ENCODE measurements at places on chromosomes 16 and 17.

GRCh38 chr16:66471716-66472393 lies 44.8 kb downstream of the BEAN1 start:
- DNase-seq: no peak

- DNase-seq: peak; percentile 32
Measured at GRCh38 chr17:732902-733720, 715 bp downstream of the TLCD3A start.

- DNase-seq: no peak
Measured at GRCh38 chr16:48547530-48547929, 62.5 kb downstream of the N4BP1 start.

DNA sequence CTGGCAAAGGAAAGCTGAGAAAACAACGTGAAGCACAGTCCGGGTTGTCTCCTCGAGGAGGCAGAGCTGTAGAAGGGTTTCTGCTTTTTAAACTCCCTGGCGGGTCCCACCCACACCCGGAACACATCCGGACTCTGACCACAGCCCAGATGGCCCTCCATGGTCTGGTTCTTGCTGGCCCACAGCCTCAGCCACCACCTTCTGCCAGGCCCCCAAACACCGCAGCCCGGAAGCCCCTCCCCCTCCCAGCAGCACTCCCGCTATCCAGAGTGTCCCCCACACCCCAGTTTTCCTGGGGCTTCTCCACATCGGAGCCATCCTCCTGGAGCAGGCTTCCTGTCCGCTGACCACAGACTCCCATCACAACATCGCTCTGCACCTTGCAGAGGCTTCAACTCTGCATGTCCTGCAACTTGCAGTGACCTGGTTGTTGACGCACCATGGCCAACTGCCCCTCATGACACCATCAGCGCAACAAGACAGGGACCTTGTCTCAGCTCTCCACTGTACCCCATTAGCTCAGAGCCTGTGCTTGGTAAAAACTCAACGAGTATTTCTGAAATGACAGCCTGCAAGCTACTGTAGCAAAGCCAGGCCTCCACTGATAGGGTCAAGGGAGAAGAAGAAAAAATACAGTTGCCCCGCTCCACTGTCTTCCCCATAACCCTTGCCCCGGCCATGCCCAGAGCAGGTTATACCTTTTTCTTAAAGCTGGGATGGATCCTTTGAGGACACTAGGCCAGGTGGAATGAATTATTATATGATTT lies 129.8 kb downstream of the C16orf78 start:
- DNase-seq: no peak

- DNase-seq: no peak
Measured at GRCh38 chr17:41442739-41443138, 2.0 kb upstream of the KRT38 start.

- peak; percentile 60 for DNase-seq
Measured at GRCh38 chr17:78241277-78242023, 10.0 kb downstream of the TMEM235 start.

GRCh38 chr16:4273858-4274311 lies 1.1 kb upstream of the TFAP4 start:
- DNase-seq: peak; percentile 65

DNA sequence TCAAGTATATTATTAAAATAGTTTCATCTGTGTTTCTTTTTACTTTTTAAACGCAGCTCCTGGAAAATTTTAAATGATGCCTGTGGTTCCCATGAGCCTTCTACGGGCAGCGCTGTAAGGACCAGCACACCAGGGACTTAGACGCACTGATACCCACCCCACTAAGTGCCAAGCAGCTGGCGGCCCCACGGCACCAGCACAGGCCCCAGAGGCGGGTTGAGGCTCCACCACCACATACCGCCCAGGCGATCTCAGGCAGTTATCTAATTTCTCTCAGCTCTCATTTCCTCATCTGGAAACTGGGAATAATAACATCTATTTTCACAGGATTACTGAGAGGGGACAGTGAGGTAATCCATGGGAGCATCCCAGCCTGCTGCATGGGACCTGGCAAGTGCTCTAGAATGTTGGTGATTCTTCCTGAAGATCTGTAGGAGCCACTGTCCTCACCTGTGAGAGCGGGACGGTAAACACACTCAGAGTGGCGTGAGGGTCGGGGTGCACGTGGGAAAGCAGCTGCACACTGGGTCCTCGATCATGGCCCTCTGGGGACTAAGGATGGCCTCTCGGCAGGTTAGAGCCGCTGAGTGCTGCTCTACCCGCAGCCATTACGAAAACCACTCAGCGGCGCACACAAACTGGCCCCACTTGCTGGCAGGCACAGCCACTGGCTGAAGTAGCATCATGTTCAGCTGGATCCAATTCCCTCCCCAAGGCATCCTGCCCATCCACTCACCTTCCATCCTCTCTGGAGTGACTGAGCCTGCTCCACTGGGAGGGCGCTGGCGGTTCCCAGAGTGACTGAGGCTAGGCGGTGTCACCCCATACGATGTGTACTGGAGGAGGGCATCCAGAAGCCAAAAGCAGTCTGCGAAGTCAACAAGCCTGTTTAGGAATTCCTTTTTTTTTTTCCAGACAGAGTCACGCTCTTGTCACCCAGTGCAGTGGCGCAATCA lies 17.6 kb upstream of the SLC38A8 start:
- DNase-seq: no peak

DNA sequence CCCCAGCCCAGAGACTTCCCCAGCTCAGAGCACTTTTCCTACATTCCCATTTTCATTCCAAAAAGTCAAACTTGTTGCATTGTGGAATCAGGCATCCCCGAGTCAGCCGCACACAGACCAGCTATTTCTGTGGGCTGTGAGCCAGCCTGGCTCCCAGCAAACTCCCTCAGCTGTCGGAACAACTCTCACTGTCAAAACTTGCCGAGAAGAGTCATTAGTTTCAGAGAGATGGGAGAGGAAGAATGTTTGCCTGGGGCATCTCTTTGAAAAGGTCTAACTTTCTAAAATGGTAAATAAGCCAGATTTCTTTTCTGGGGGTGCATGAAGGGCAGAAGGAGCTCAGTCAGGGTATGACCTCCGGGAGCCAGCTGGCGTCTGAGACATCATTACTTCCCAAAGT lies 280.0 kb downstream of the TMEM114 start:
- DNase-seq: no peak

DNA sequence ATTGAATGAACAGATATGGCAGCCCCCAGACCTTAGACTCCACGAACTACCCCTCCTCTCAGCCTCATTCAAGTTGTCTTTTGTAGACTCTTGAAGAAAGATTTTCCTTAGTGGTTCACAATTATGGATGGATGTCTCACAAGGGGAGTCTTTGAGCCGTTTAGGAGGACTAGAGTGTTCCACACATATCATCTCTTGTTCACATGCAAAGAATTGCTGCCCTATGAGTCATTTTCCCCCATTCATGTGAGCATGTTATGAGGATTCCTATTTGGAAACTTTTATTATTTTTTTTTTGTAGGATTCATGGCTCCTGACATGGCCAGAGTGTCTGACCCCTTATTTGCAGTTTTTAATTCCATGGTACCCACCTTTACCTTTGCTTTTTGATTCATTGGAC lies 237.1 kb downstream of the SHISA9 start:
- no peak for DNase-seq

GRCh38 chr16:80592273-80592672 lies 51.5 kb downstream of the DYNLRB2 start:
- no peak for DNase-seq

GRCh38 chr17:29089601-29090044 lies 46.7 kb downstream of the PIPOX start:
- no peak for DNase-seq

- DNase-seq: no peak
Measured at GRCh38 chr17:9817086-9817485, 4.8 kb downstream of the GSG1L2 start.

DNA sequence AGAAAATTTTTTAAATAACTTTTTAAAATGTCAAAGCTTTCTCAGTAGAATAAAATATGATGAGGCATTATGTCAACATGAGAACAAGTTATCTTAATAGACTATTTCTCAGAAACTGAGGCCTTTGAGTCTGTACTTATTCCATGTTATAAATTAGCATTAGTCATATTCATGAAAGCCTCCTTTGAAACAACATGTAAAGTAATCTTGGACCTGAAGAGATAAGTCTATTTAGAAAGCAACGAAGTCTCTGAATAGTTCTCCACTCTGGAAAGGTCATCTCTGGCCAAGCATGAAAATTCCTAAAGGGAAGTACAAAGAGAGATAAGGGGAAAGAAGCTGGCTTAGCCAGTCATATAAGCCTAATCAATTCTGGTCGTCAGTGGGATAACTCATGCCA lies 150.8 kb downstream of the CYB561 start:
- DNase-seq: no peak

DNA sequence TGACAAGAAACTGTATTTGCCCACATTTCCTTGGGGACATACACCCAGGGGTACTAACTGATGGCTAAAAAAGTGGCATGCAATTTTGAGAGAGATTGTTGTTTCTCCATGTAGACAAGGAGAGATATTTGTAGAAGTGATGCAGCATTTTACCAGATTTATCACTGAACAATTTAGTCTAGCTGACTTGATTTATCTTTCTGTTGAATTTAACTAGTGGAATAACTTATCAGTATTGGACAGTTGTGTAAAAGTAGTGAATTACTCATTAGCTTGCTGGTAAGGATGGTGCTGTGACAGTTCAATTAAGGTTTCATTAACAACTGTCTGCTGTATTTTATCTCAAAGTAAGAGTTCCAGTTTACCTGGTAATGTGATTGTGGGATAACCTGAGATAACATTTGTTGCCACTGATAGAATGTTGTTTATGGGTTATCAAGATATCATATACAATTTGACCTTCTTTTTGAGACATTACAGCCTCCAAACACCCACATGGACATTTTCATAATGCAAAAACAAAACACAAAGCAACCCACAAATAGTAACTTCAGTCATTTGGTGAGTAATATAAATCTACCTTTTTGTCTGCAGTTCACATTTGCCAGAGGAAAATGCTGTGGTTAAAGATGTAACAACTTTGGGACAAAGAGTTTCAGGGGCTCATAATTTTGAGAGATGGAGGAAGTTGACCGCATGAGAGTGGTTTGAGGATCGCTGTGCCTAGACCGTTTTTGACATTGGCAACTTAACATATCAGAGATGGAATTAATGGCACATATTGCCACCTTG lies 3.8 kb downstream of the NLK start:
- DNase-seq: no peak

- DNase-seq: no peak
Measured at GRCh38 chr17:43891851-43892646, 15.3 kb downstream of the MPP2 start.

DNA sequence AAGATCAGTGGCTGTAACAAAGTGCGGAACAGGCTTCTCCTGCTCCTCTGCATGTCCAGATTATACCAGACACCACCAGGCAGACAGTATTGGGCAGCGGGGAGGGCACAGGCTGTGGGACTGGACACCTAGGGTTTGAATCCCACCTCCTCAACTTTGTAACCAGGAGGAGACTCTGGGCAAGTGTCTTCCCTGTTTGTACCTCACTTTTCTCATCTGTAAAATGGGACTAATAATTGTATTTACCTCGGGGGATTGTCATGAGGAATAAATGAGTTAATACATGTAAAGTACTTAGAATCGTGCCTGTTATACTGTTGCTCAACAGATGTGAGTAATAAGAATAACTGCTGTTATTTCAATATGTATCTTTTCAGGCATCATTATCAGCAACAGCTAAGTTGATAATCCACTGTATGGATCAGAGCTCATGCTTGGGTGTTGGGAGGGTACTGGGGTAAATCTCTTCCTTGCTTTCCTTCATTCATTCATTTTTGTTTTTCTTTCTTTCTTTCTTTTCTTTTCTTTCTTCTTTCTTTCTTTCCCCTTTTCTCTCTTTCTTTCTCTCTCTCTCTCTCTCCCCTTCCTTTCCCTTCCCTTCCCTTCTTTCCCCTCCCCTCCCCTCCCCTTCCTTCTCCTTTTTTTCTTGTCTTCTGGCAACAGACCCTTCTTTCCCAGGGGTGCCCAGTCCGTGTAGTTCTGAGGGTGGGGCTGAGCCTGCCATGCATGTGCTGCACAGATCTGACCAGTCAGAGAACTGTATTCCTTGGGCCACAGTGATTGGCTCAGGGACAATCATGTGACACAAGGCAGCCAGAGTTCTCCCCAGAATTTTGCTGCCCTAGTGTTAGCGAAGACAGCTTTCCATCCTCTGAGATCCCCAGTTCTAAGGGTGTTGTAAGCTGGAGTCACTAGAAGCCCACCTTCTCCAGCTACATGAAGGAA lies 25.3 kb upstream of the BRD7 start:
- DNase-seq: no peak

DNA sequence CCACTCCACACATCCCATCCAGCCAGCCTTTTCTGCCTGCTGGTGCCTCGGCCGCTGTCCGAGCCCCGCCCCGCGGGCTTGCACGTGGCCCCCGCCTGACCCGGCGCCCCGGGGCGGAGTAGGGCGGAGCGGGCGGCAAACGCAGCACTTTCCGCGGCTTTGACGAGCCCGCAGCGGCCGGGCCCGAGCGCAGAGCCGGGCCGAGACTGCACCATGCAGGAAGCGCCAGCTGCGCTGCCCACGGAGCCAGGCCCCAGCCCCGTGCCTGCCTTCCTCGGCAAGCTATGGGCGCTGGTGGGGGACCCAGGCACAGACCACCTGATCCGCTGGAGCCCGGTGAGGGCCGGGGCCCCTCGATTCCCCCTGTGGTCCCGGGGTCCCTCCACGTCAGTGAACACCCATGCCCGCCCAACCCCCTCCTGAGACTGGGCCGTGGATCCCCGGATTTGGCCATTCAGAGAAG lies at the start of gene HSF4:
HSF4 (plus strand) TSS at position 147 of the 463 bp plus-strand sequence; CDS start at position 214, 67 bp downstream.
- DNase-seq: no peak

DNA sequence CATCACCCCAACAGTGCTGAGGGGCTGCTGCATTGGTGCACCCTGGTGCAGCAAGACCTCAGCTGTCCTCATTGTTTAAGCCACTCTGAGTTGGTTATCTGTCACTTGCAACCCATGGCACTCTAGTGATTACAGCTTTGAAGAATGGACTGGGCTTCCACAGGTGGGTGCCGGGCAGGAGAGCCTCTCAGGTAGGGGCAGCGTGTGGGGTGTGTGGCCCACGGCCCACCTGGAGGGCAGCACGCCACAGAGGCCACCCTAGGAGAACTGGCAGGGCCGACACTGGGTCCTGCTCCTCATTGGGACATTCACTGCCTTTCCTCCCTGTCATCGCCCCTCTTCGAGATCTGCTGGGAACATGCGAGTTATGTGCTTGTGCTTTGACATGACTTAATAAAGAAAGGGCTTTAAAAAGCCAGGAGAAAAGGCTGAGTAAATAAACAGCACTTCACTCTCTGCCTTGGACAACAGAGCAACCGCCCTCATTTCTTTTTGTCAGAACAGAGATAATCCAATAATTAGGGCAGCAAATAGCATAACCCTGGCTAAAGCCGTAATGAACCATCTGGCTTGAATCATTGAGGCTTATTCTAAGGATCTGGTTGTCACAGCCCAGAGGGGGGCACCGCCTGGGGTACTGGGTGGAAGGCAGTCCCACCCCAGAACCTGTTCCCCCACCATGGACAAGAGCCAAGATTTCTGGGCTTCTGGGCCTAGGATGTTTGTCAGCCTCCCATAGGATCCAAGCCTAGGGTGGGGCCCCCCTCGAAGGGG lies 3.0 kb downstream of the DOC2B start:
- DNase-seq: no peak

DNA sequence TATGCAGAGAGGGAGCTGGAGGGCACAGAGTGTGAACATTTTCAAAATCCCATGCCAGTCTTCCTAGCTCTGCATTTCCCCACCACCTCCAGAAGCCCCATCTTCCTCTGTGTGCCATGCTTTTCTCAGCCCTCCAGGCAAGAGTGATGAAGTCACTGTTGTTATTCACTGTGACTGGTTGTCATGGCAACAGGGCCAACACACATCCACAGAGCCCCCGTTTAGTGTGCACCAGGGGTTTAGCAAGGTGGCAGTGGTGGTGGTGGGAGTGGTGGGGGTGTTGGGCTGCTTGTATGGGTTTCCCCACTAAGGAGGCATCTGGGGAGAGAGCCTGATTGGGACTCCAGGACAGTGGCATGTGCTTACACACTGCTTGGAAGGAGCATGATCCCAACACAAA lies 309.9 kb upstream of the ASIC2 start:
- DNase-seq: no peak

Data from germinal center (tissue), 1 donor.